ENCODE measurements at places on chromosomes 5 and 9. TPM values are rescaled to one million over a fixed set of nuclear protein-coding genes. Genes with fewer than 3 reads are reported as not detected.

- peak; percentile 6 for DNase-seq
- no peaks in the 10 kb centered on the region for H3K27me3 ChIP-seq
- no peak overlapping the region for H3K4me3 ChIP-seq
Observed at GRCh38 chr9:91245431-91246313, 116.0 kb downstream of the AUH start.

GRCh38 chr9:7982907-7983306, 183.3 kb upstream of the DMAC1 start:
- H3K27me3 ChIP-seq: no peaks in the 10 kb centered on the region
- peak overlapping the region; percentile 5 for H3K4me3 ChIP-seq
- peak overlapping the region; percentile 68 for H3K27ac ChIP-seq
- H3K36me3 ChIP-seq: peaks cover 8% of the 10 kb centered on the region
- no peak for DNase-seq

- peaks cover 19% of the 10 kb centered on the region for H3K4me1 ChIP-seq
- no peak overlapping the region for H3K27ac ChIP-seq
- H3K27me3 ChIP-seq: peaks cover 4% of the 10 kb centered on the region
- peaks cover 1% of the 10 kb centered on the region for H3K36me3 ChIP-seq
- no peak for DNase-seq
Observed at GRCh38 chr5:137891849-137892248, 2.6 kb downstream of the PKD2L2 start.

GRCh38 chr9:91116211-91116610, 245.5 kb downstream of the AUH start:
- H3K27ac ChIP-seq: no peak overlapping the region
- peaks cover 47% of the 10 kb centered on the region for H3K4me1 ChIP-seq
- no peak for DNase-seq
- peaks cover 31% of the 10 kb centered on the region for H3K36me3 ChIP-seq
- no peak overlapping the region for H3K4me3 ChIP-seq

The PCDHA9 gene
- not detected for total RNA-seq

The ACSL6 gene
- total RNA-seq: 48.1 TPM

DNA sequence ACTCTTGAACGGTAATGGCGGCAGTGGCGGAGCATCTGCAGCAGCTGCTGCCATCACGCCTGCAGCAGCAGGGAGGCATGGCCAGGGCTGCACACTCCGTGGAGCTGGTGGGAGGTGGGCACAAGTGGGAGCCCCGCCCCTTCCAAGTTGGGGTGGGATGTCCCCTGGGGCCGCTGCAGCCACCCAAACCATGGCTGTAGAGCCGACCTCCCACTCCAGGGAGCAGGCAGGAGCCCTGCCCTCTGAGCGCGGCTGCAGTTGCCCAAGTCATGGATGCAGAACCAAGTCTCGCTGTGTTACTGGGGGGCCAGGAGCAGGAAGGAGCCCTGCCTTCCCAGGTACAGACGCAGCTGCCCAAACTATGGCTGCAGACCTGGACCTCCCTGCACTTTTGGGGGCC, 215.3 kb upstream of the VLDLR start:
- peaks cover 3% of the 10 kb centered on the region for H3K27me3 ChIP-seq
- H3K4me1 ChIP-seq: no peaks in the 10 kb centered on the region
- no peaks in the 10 kb centered on the region for H3K36me3 ChIP-seq
- no peak for DNase-seq
- no peak overlapping the region for H3K27ac ChIP-seq
- H3K4me3 ChIP-seq: no peak overlapping the region

DNA sequence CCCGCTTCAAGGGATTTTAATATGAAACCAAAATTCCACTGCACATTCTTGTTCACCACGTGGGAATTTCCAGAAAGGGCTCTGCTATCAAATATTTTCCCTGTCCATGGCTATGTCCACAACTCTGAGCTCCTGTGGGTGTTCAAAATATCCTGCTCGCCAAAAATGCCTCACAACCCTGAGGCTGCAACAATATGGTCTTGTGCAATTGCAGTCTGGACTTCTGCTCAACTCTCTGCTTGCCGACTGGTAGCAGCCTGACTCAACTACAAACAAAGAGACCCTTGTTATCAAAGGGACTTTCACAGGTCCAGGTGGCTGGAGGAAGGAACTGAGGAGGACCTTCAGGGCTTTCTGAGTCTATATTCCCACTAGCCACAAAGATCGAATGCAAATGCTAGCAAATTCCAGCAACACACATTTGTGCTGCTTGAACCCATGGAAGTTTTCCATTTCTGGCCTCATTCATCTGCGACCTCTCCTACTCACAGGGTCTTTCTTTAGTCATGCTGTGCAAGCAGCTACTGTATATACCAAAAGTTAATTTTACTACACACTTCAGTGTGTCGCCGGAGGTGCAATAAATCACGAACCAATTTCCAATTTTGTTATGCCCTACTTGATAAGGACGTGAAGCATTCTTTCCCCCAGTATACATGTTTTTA, 169.2 kb upstream of the SLC30A5 start:
- H3K4me3 ChIP-seq: no peak overlapping the region
- no peaks in the 10 kb centered on the region for H3K27me3 ChIP-seq
- no peak overlapping the region for H3K27ac ChIP-seq
- no peak for DNase-seq
- no peaks in the 10 kb centered on the region for H3K36me3 ChIP-seq
- no peaks in the 10 kb centered on the region for H3K4me1 ChIP-seq

DNA sequence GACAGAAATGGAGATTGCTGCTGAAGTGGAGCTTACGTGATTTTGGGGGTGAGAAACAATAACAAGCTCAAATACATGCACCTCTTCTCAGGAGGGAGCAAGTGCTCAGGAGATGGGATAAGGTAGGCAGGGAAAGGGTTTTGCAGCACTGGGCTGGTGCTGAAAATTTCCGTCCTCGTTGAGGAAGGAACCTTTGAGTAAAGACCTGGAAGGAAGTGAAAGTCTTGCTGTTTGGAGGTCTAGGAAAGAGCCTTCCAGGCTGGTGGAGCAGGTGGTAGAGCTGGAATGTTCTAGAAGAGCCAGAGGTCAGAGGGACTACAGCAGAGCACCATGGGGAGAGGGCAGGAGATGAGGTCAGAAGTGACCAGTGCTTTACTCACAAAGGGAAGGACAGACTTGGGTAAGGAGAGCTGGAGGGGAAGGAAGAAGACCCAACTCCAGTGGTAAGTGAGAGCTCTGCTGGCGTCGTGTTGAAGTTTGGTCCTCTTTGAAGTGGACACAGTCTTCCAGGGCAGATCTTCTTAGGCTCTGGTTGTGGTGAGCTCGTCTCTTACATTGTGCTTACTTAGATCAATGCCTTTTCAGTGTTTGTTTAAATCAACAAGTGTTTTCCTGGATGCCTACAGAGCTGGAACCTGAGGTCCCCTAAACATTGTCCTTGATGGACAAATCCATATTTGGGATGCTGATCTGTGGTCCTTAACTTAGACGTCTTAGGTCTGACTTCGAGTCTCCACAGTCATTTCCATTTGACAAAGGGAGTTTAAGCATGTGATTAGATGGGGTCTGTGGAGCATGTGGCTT, 21.0 kb downstream of the ANKRD33B start:
- no peak for DNase-seq
- peaks cover 29% of the 10 kb centered on the region for H3K36me3 ChIP-seq
- peaks cover 67% of the 10 kb centered on the region for H3K4me1 ChIP-seq
- H3K27ac ChIP-seq: peak overlapping the region; percentile 25
- H3K4me3 ChIP-seq: peak overlapping the region; percentile 21

The IL3 gene
- 94.6 TPM for total RNA-seq

The TLE1 gene
- 0.12 TPM for total RNA-seq

GRCh38 chr5:60299944-60300343, 400.0 kb downstream of the DEPDC1B start:
- H3K27me3 ChIP-seq: no peaks in the 10 kb centered on the region
- no peaks in the 10 kb centered on the region for H3K36me3 ChIP-seq
- no peak overlapping the region for H3K27ac ChIP-seq
- H3K4me1 ChIP-seq: no peaks in the 10 kb centered on the region
- no peak for DNase-seq

DNA sequence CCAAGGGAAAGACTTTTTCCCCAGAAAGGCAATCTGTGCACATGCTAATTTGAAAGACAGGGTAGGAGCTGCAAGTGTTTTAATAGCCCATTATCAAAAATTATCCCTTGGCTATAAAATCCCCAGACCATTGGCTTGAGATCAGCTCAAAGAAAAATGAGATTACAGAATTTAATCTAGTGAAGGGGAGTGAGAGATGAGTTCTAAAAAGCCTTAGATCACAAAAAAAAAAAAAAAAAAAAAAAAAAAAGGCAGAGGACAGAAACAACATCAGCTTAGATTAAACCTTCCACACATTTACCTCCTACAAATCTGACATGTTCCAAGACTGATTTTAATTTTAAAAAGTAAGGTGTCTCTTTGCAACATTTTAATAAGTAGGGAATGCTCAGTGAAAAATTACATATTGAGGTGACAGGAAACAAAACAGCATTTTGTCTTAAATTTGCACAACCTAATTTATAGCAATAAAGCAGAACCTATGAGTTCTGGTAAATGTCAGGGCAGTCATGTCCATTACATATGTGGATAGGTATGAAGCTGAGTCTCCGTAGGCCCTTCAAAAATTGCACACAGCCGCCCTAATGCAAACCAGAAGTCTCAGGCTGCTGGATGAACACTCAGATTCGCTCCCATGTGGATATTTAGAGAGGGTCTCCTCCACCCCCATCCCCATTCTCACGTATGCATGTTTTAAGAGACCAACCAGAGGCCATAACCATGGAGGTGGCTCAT, 43.4 kb downstream of the NFIB start:
- H3K4me3 ChIP-seq: no peak overlapping the region
- H3K36me3 ChIP-seq: no peaks in the 10 kb centered on the region
- DNase-seq: no peak
- no peak overlapping the region for H3K27ac ChIP-seq
- H3K4me1 ChIP-seq: peaks cover 4% of the 10 kb centered on the region

GRCh38 chr9:103681435-103681834, 412.7 kb upstream of the SMC2 start:
- no peak overlapping the region for H3K4me3 ChIP-seq
- DNase-seq: no peak
- H3K27ac ChIP-seq: no peak overlapping the region
- no peaks in the 10 kb centered on the region for H3K4me1 ChIP-seq
- H3K27me3 ChIP-seq: no peaks in the 10 kb centered on the region

The TSSK1B gene
- total RNA-seq: not detected

GRCh38 chr9:414595-414994, 199.9 kb downstream of the DOCK8 start:
- H3K4me1 ChIP-seq: no peaks in the 10 kb centered on the region
- no peak for DNase-seq
- no peak overlapping the region for H3K4me3 ChIP-seq
- H3K36me3 ChIP-seq: peaks cover 40% of the 10 kb centered on the region
- H3K27me3 ChIP-seq: no peaks in the 10 kb centered on the region

The CATSPER3 gene
- 0.81 TPM for total RNA-seq

DNA sequence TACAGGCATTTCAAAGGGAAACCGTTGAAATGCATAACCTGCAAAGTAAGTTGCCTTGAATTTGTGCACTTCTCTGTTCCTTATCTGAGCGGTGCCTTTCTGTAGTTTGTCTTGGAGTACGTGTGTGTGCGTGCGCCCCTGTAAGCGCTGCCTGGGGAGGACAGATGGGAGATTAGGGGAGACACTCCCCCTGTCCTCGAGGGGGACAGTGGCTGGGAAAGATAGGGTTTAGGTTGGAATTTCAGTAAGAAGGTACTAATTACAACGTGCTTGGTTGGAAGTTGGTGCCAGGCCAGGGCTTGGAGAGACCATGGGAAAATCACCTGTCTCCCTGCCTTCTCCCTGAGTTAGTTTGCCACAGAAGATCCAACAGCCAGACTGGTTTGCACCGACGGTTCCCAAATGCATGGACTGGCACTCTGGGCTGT, 73.2 kb downstream of the PIK3R1 start:
- H3K4me3 ChIP-seq: peak overlapping the region; percentile 88
- peak overlapping the region; percentile 77 for H3K27ac ChIP-seq
- peaks cover 16% of the 10 kb centered on the region for H3K36me3 ChIP-seq
- peaks cover 81% of the 10 kb centered on the region for H3K4me1 ChIP-seq
- no peak for DNase-seq
- H3K27me3 ChIP-seq: no peaks in the 10 kb centered on the region

DNA sequence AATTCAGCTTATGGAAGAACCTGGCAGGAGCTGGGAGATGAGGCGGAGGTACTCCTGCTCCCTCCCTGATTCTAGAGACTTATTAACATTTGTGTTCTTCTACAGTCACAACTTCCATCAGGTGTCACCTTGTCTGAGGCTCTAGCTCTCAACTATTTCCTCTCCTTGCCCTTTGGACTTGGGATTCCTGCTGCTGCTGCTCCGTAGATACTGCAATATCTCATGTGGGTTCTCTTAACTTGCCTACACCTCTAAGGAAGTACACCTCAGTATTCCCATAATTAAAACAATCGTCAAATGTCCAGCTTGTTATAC, 21.2 kb downstream of the ANXA1 start:
- H3K27ac ChIP-seq: no peak overlapping the region
- peaks cover 6% of the 10 kb centered on the region for H3K4me1 ChIP-seq
- H3K36me3 ChIP-seq: peaks cover 15% of the 10 kb centered on the region
- DNase-seq: no peak
- peaks cover 2% of the 10 kb centered on the region for H3K27me3 ChIP-seq

The IGFBPL1 gene
- not detected for total RNA-seq

DNA sequence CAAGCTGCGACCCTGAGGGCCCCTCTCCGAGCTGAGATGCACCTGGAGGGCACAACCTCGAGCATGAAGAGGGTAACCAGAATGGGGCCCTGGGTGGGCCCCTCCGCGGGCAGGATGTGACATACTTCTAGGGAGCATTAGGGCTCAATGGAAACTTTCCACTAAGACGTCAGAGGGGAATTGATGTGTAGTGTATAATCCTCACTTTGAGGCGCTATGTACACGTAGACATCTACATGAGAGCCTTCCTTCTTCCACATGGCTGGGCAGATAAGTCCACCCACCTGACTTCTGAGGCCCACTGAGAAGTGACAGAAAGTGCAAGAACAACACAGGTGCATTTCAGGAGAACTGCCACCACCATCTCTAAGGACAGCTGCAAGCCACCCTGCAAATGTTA, 61.0 kb downstream of the DAP start:
- H3K27ac ChIP-seq: no peak overlapping the region
- H3K4me1 ChIP-seq: peaks cover 43% of the 10 kb centered on the region
- peaks cover 2% of the 10 kb centered on the region for H3K36me3 ChIP-seq
- DNase-seq: no peak
- H3K27me3 ChIP-seq: no peaks in the 10 kb centered on the region

The LURAP1L gene
- total RNA-seq: not detected

DNA sequence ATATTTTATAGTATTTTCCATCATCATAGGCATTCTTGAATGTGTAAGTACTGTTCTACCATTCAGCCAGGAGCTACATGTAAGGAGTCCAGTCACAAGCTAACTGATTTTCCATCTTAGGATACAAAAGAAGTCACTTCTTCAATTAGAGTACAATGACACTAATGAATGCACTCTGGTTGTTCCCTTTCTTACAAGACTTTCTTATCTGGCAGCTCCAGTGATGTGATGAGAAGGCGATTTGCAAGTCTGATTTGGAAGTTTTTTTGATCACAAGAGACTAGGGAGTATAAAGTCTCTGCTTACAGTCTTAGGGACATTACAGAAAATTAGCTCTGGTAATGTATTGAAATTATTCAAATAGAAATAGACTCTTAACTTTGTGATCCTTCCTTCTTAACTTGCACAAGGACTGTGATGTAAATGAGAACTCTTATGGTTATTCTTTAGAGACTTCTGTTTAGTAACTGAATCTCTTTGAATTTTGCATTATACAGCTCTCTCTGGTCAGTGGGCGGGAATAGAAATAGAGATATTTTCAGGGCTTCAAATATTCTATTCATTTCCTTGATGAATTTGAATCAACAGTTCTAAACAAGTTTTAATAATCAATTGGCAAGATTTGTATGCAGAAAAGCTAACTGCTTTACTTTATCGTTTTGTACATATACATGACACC, 130.4 kb upstream of the CDH6 start:
- no peaks in the 10 kb centered on the region for H3K36me3 ChIP-seq
- DNase-seq: no peak
- H3K4me3 ChIP-seq: no peak overlapping the region
- H3K27me3 ChIP-seq: peaks cover 2% of the 10 kb centered on the region

Measured in activated T-helper 1 cell treated with anti-CD3 and anti-CD28 coated beads, Interleukin-12 subunit alpha, Interleukin-12 subunit beta, Interleukin-2, Interleukin-4 antibody, amounts not matched to agents 30 ng/mL and 10 ng/mL and 1 ng/mL, durations not matched to agents 14 hours and 24 hours and 36 hours (primary cell).